B cell (primary cell): ENCODE measurements at places on chromosomes 5 and 9.

GRCh38 chr5:61468483-61468865 lies 136.4 kb downstream of the ZSWIM6 start:
- H3K36me3 ChIP-seq: no peaks in the 10 kb centered on the region
- no peaks in the 10 kb centered on the region for H3K4me1 ChIP-seq
- H3K27ac ChIP-seq: no peak overlapping the region

GRCh38 chr9:87708546-87708945 lies 17.4 kb upstream of the CTSL start:
- DNase-seq: no peak
- no peaks in the 10 kb centered on the region for H3K27me3 ChIP-seq
- no peak overlapping the region for H3K27ac ChIP-seq
- H3K4me1 ChIP-seq: no peaks in the 10 kb centered on the region

GRCh38 chr9:80028501-80028900 lies 456.7 kb downstream of the TLE4 start:
- H3K4me3 ChIP-seq: no peak overlapping the region
- H3K27ac ChIP-seq: no peak overlapping the region
- no peaks in the 10 kb centered on the region for H3K4me1 ChIP-seq
- H3K27me3 ChIP-seq: no peaks in the 10 kb centered on the region

GRCh38 chr5:125894383-125894782 lies 528.8 kb upstream of the GRAMD2B start:
- H3K4me1 ChIP-seq: no peaks in the 10 kb centered on the region
- H3K36me3 ChIP-seq: no peaks in the 10 kb centered on the region
- H3K27me3 ChIP-seq: no peaks in the 10 kb centered on the region
- DNase-seq: no peak
- no peak overlapping the region for H3K27ac ChIP-seq

DNA sequence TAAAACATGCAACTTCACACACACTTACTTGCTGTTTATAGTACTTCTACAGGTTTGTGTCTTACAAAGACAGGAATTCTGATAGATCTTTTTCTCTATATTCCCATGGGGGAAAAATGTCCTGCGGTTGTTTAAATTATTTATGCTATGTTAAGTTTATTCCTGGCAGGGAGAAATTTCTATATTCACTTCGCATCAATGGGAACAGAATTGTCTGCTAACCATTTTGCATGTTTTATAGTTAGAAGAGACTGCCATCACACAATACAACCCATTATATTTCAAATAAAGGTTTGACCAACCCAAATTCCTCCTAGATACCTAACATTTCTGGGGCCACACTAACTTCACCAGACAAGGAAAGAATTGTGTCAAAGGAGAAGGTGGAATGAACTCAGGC lies 110.0 kb upstream of the PRR16 start:
- H3K36me3 ChIP-seq: no peaks in the 10 kb centered on the region
- H3K27me3 ChIP-seq: no peaks in the 10 kb centered on the region
- no peak for DNase-seq
- H3K27ac ChIP-seq: no peak overlapping the region
